Body of pancreas (tissue), 4 donors: ENCODE measurements at places on chromosomes 16 and 17. TPM values are rescaled to one million over a fixed set of nuclear protein-coding genes. Genes with fewer than 3 reads are reported as not detected.

PHF12 gene
- 22.1 TPM for total RNA-seq

BIRC5 gene
- not detected for total RNA-seq

SLC16A13 gene
- 1.6 TPM for total RNA-seq

ARHGAP44 gene
- total RNA-seq = 5.7 TPM

RAB40C gene
- 41.0 TPM for total RNA-seq

PIRT gene
- total RNA-seq = not detected

CD300A gene
- 3.1 TPM for total RNA-seq

SOX15 gene
- total RNA-seq = not detected

AXIN2 gene
- total RNA-seq = 5.4 TPM

DYNLRB2 gene
- not detected for total RNA-seq

GLYR1 gene
- 19.7 TPM for total RNA-seq

MAPT gene
- total RNA-seq = 1.6 TPM

SLC9A5 gene
- total RNA-seq = 0.33 TPM
